Stimulated activated CD4-positive, alpha-beta T cell treated with anti-CD3 and anti-CD28 coated beads, Interleukin-15, amount 100 ng/mL, for 1 hour (primary cell): ENCODE measurements at places on chromosomes 2 and 18.

- DNase-seq = no peak
These were observed 14.5 kb upstream of the APCDD1 start for GRCh38 chr18:10439898-10440297.

DNA sequence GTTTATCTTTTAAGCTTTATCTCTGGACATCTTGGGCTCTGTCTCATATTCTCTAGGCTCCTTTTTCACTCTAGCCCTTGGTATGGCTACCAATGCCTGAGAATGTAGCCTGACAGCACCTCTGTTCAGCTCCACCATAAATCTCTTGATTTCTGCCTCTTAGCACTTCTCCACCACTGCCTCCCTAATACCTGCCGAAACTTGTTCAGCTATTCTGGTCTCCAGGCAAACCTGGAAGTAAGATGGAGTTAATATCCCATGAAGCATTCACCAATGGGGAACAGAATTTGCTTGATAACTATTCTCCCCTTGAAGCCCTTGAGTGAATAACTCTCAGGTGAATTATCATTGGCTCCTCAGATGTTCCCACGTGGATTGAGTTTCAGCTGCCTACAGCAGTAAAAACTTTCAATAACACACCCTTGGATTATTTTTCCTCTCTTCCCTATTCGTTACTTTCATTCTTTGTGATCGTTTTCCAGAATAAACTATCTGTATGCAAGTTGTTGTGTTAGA lies 145.6 kb downstream of the EVA1A start:
- no peak for DNase-seq

DNA sequence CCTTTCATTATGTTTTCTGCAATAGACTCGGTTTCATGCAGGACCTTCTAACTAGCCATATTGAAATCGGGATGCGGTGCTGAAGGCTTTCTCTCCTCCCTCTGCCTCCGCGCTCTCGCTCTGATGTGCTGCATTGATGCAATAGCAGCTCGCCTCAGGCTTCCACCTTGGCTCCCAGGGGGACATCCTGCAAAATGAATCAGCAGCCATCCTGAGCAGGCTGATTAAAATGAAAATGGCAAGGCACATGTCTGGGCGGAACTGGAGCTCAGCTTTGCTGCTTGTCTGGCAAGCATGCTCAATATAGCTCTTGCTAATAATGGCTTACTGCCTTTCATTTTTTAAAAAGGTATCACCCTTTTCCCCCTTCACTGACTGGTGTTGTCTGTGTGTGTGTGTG lies 806 bp upstream of the MYT1L start:
- no peak for DNase-seq

DNA sequence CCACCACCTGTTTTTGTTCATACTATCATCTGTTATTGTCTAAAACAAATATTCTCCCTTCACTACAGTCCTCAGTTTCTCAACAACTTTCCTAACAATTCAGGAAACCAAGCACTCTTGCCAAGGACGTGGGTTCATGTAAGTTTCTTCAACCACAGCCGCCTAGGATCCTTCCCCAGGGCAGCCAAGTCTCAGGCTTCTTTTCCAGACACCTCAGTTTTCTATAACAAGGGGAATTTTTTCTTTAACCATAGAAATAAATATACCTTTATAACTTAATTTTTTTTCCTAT lies 39.4 kb upstream of the AGPS start:
- DNase-seq = no peak

GRCh38 chr2:18369760-18370159 lies 190.7 kb downstream of the RDH14 start:
- no peak for DNase-seq

DNA sequence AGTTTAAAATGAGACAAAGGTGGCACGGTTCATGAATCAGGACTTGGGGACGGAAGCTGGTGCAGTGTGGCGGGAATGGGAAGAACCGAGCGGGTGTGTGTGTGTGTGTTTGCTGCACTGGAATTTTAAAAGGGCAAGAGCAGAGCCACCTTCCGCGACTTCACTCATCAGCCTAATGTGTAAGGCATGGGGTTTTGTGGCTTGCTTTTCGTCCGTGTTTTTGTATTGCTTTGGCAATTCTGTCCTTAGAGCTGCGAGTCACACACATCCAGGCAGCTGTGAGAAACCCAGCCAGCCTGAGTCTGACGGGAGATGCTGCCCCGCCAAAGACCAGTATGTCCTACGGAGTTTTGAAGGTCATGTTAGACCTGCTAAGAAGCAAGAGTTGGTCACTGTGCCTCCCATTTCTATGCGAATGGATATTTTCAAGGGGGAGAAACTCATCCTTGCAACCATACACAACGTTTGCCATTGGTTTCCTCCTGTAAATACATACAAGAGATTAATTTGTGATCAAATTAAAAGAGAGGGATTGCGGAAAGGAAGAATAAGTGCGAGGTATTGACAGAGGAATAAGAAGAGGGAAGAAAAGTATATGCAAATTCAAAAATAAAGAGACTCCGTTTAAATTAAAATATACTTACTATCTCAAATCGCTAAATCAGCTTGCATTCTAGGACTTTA lies 665 bp upstream of the CACNB4 start:
- no peak for DNase-seq

DNA sequence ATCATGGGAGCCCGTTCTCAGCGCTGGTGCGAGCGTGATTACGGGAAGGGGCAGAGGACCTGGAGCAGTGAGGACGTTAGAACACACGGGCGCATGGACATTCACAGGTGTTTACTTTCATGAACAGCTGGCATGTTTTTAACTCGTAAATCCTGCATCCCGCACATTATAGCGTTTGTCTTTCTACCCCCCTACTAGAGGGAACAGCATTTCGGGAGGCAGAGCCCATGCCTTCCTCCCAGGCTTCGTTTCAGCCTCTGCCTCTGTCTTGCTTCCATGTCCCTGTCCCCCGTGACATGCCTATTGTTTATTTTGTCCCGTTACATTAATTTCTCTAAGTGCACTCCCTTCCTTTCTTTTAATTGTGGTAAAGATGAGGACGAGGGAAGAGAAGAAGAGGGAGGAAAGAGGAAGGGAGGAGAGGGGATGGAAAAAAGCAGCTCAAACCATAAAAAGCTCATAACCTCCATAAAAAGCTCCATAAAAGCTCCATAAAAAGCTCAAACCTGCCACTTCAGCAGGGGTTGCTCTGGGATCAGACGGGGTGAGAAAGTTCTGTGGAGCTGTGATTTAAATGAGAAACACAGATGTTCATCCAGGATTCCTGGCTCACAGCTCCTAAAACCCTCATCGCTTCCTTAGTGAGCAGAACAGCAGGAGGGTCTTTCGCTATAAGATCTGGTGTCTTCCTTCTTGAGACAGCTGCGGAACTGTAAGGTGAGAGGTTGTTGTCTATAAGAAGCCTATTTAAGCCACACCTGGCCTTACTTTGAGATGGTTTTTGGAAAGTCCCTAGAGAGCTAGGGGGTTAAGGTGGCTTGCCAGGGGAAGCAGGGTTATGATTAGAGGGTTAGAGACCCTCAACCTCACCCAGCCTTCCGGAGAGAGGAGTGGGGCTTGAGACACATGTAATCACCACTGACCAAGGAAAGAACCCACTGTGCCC lies 66.6 kb upstream of the SNTG2 start:
- no peak for DNase-seq

DNA sequence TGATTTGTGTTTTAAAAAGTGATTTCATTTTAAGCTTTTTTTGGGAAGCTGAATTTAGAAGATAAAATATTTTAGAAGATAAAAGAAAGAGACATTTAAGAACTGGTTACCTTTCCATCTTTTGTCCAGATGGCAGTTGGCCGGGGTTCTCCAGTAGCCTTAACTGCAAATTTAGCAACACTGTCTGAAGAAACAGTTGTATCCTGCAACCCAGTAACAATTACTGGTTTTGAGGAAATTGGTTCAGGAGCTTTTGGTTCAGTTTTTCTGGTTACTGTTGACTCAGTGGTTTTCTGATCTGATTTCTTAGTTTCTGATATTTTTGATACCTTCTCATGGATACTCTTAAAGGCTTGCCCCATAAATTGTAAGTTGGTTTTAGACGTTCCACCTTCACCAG lies 49.9 kb downstream of the PLEKHA3 start:
- no peak for DNase-seq

DNA sequence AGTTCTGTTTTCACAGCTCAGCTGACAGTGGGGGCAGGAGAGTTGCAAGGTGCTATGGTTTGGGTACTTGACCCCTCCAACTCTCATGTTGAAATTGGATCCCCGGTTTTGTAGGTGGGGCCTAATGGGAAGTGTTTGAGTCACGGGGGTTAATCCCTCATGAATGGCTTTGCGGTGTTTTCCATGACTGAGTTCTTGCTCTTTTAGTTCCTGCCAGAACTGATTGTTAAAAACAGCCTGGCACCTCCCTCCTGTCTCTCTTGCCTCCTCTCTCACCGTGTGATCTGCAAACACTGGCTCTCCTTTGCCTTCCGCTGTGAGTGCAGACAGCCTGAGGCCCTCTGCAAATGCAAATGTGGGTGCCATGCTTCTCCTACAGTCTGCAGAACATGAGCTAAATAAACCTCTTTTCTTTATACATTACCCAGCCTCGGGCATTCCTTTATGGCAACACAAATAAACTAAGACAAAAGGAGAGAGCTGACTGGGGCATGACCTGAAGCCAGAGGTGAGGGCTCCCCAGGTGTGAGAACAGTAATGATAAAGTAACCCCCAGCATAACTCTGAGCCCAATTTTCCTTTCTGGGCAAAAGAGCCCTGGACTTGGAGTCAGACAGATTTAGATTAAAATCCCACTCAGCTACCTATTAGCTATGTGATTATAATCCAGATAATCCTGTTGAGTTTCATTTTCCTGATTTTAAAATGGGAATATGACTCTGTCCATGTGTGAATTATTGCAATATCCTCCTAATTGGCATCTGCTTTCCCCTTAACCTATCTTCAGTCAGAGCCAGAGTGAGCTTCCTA lies 64.9 kb upstream of the CAPN13 start:
- no peak for DNase-seq

- DNase-seq = no peak
These were observed 166.9 kb downstream of the GBX2 start for GRCh38 chr2:236001166-236001828.

DNA sequence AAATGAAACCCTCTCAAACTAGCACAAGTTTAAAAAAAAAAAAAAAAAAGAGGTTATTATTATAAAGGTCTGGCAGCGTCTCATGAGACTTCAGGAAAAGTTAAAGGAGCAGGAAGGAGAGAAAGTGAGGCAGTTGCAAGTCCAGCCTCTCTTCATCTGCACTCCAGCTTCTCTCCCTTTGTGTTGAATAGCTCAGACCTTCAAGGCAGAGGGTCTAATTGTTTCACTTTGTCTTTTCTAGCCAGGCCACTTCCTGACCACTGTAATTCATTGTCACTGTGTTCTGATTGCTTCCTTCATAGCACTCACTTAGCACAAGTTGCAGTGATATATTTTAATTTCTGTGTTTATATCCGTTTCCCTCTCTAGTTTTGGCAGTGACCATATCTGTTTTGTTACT lies 99.9 kb downstream of the SPATS2L start:
- no peak for DNase-seq

DNA sequence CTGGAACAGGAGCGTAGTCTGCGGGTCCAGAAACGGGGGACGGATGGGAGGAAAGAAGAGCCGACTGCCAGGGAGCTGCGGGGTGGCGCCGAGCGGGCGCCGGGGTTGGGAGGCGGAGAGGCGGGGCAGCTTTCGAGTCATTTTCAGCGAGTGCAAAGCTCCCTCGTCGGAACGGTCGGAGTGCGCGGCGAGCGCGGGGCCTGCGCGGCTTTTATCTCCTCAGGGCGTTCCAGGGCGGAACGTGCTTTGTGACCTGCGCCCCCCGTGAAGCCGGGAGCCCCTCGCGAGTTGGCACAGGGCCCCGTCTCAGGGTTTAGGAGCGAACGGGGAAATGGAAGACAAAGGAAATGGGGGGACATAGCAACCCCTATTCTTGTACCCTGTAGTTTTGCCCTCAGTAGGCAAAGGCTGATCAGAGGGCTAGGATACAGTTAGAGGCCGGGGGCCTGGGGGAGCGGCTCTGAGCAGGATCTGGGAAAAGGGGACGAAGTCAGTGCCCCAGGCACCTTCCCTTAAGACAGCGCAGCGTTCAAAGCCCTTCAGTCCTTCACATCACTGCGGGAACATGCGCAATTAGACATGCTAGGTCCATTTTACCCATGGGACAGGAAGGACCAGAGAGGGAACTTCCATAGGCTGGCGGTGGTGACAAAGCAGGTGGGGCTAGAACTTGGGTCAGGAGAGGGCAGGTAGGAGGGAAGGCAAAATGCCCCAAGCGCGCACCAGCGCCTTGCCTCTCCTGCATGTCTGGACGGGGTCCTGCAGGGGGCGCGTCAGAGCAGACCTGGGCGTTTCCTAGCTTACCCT lies 60.1 kb upstream of the IL1RL1 start:
- DNase-seq = peak; percentile 63

- DNase-seq = no peak
These were observed 161.6 kb downstream of the RDH14 start for GRCh38 chr2:18398833-18399232.

DNA sequence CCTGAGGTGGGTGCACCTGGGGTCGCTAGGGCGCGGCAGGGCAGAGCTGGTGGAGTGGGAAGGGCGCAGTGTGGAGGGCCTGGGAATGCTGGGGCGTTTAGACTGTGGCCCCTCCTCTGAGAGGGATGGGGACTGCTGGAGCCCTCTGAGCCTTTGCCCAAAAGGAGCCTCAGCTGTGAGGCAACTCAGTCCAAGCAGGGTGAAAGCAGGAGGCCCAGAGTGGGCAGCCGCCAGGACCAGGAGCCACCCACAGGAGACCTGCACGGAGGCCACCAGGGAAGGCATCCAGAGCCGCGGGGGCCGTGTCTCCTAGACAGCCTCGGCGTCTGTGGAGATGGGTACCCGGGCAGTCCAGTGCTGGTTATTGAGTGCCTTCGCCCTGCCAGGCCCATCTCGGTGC lies 114.9 kb downstream of the SEPTIN10 start:
- no peak for DNase-seq

- DNase-seq = no peak
These were observed 32.5 kb upstream of the RMDN2 start for GRCh38 chr2:37892436-37893114.

DNA sequence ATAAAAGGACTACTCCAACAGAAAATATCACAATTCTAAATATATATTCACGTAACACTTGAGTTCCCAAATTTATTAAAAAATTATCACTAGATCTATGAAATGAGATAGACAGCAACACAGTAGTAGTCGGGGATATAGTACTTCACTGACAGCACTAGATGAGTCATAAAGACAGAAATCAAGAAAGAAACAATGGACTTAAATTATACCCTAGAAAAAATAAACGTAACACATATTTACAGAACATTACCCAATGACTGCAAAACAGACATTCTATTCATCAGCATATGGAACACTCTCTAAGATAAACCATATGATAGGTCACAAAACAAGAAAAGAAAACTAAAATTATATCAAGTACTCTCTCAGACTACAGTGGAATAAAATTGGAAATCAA lies 429.4 kb downstream of the MBD2 start:
- no peak for DNase-seq
